ENCODE measurements at places on chromosomes 16 and 17.
A peak's percentile ranks its signal among the peaks of the same experiment; 100 is the strongest.

- no peaks in the 10 kb centered on the region for H3K4me1 ChIP-seq
- peaks cover 82% of the 10 kb centered on the region for H3K27me3 ChIP-seq
- H3K36me3 ChIP-seq, result no peaks in the 10 kb centered on the region
- no peak overlapping the region for H3K4me3 ChIP-seq
- peak; percentile 23 for DNase-seq
Measured at GRCh38 chr17:846901-847843, 65.0 kb downstream of the MRM3 start.

DNA sequence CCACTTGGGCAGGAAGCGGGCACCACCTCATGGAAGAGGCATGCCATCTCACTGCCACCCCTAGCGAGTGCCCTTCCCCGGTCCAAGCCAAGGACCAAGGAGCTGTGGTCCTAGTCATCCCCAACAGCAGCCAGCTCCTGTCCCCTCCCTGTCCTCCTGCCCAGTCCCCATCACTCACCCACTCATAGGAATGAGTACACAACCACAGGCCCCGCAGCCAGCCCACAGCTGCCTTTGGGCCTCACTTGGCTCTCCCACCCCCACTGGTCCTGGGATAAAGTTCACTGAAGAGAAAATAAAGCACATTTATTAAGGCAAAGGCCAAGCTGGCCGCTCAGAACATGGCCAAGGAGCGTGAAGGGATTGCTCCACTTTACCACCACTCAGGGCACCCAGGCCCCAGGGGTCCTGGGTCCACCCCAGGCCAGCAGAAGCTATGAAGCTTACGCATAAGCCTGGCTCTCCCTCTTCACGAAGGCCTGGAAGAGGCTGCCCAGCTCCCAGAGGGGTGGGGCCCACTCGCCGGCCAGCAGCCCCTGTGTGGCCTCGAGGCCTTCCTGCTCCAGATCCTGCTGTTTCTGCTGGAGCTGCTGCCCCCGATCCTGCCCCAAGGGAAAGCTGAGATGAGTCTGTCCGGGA is 3.6 kb downstream of the SCRN2 start:
- DNase-seq, result no peak
- no peaks in the 10 kb centered on the region for H3K36me3 ChIP-seq
- H3K27ac ChIP-seq, result no peak overlapping the region
- peaks cover 5% of the 10 kb centered on the region for H3K4me1 ChIP-seq

DNA sequence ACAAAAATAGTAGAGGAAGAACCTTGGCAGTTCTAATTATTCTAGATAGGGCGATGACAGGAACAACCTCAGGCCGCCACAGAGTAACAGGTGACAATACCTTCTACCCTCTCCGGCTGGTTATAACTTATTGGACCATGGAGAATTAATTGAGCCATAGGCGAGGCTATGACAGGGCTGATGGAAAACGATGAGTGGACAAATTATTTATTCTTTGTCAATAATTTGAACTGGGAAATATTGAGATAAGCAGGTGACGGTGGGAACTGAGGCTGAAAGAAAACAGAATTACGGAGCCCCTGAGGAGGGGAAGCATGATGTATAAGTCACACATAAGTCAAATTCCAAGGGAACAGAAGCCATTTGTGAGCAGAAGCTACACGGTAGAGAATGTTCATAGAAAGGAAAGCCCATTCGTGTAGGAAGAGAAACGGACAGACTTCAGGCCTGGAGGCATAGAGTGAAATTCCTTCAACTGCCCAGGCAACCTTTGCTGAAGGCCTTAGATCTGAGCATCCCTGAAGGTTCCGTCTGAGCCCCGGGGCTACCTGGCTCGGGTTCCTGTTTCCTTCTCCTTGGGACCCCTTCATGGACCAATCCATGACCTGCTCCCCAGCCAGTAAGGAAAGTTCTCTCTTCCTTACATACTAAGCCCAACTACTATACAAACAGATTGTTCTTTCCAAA is 158.1 kb downstream of the MAP2K4 start:
- no peaks in the 10 kb centered on the region for H3K4me1 ChIP-seq
- H3K27me3 ChIP-seq, result no peaks in the 10 kb centered on the region
- no peaks in the 10 kb centered on the region for H3K36me3 ChIP-seq
- no peak for DNase-seq
- no peak overlapping the region for H3K27ac ChIP-seq
- no peak overlapping the region for H3K4me3 ChIP-seq

- peak overlapping the region; percentile 84 for H3K27ac ChIP-seq
- no peaks in the 10 kb centered on the region for H3K27me3 ChIP-seq
- peaks cover 55% of the 10 kb centered on the region for H3K4me1 ChIP-seq
- DNase-seq, result peak; percentile 77
- peaks cover 14% of the 10 kb centered on the region for H3K36me3 ChIP-seq
- peak overlapping the region; percentile 72 for H3K4me3 ChIP-seq
Measured at GRCh38 chr17:1644493-1645206, 882 bp downstream of the SCARF1 start.

- no peaks in the 10 kb centered on the region for H3K27me3 ChIP-seq
- H3K4me3 ChIP-seq, result no peak overlapping the region
- no peaks in the 10 kb centered on the region for H3K4me1 ChIP-seq
Measured at GRCh38 chr17:70013911-70014310, 61.1 kb upstream of the KCNJ16 start.
